Myocyte (in vitro differentiated cells): ENCODE measurements at places on chromosomes 3 and 15. TPM values are rescaled to one million over a fixed set of nuclear protein-coding genes. Genes with fewer than 3 reads are reported as not detected.

The LINGO1 gene
- not detected in 2 replicates for total RNA-seq

The SLC2A2 gene
- total RNA-seq = not detected in 2 replicates

The SV2B gene
- total RNA-seq = not detected in 2 replicates

The SAMD7 gene
- not detected in 2 replicates for total RNA-seq

The CADPS gene
- total RNA-seq = not detected in 2 replicates

The ARPIN gene
- total RNA-seq = 5.4 and 5.6 TPM in 2 replicates

The GXYLT2 gene
- total RNA-seq = 59.7 and 66.4 TPM in 2 replicates

The UBA7 gene
- 24.8 and 28.3 TPM in 2 replicates for total RNA-seq
